ENCODE measurements at places on chromosomes 5 and 9.

DNA sequence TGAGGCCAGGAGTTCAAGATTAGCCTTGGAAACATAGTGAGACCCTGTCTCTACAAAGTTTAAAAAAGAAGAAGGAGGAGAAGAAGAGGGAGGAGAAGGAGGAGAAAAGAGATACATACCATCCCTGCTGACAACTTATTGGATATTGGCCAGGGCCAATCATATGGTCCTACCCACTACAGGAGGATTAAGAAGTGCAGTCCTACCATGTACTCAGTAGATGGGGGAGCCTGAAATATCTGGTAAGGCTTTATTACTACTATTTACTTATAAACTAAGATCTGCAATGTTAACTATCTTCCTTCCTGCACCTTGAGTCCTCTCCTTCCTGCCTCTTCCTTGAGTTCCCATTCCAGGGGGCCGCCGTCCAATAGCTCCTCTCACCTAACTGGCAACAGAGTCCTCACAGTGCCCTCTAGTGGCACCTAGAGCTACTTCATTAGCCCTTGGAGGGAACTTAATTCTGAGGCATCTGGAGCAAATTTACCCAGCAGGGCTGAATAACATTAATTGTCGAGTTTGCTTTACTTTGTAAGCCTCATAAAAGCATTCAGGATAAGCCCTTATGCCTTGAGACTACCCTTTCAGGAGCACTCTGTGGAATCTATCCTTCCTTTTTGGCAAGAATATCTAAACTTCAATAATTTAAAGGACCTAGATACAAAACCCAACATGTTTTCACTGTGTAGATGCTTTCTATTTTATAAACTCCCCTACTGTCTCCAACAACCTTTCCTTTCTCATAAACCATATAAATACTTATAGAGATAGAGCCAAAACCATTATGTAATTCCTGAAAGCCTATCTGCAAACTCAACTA, 39.1 kb upstream of the RANBP6 start:
- peak; percentile 37 for DNase-seq

DNA sequence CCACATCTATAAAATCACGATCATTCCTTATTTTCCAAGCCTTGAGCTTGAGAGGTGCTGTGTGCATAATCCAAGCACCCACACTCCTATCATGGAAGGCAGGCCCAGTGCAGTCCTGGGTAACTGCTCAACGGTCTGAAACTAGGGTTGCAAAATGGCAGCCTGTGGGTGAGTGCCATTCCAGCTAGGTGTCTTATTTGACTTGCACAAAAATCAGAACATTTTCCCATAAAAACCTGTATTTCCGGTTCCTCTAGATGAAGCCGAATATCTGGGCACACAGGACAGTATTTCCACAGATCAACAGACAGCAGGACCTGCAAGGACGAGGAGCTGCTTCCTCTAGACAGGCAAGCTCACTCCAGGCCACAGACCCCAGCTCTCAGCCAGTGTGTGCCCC, 588.8 kb downstream of the BNC2 start:
- DNase-seq: no peak

GRCh38 chr5:137233726-137234125, 265.4 kb downstream of the SPOCK1 start:
- DNase-seq: no peak

GRCh38 chr5:62626534-62626933, 47.9 kb downstream of the LRRC70 start:
- no peak for DNase-seq

GRCh38 chr9:27356446-27356845, 59.5 kb upstream of the EQTN start:
- DNase-seq: no peak

GRCh38 chr9:34124926-34125325, 1.6 kb downstream of the DCAF12 start:
- DNase-seq: no peak
